ENCODE measurements at places on chromosomes 12 and 14.

DNA sequence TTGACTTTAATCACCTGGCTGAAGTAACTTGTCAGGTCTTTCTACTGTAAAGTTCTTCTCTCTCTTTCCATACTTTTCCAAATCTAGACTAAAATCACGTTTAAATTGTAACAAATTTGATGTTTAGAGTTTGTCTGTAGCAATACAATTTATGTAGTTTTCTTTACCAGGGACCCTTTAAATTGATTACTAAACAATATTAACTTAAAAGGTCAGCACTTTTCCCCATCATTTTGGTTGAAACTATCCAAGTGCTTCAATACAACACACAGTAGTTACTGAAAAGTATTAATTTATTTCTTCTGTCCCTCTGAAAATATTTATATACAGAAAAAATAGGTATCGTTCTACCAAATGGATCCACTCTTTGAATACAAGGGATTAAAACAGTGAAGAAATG, 350.8 kb downstream of the SLC16A7 start:
- no peaks in the 10 kb centered on the region for H3K4me1 ChIP-seq
- no peak overlapping the region for H3K4me3 ChIP-seq
- no peaks in the 10 kb centered on the region for H3K27me3 ChIP-seq
- H3K36me3 ChIP-seq, result no peaks in the 10 kb centered on the region

DNA sequence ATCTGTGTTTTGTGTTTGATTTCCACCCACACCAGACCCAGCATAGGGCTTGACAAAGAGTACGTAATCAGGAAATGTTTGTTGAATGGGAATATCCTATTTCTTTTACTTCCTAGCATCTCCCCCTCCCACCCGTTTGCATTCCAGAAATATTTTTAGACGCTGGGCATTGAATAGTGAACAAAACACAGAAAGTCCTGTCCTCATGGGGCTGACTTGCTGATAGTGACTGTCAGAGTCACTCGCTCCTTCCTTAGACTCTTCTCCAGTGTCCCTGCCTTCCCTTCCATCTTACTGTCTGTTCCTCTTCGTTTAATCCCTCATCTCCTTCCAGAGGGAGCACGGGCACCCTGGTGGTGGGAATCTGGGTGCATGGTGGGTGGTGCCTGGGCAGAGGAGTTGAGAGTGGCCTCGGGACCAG, 53.6 kb downstream of the SLC25A47 start:
- H3K4me3 ChIP-seq, result peak overlapping the region; percentile 22
- no peaks in the 10 kb centered on the region for H3K27me3 ChIP-seq
- DNase-seq, result no peak
- peak overlapping the region; percentile 21 for H3K27ac ChIP-seq
- peaks cover 4% of the 10 kb centered on the region for H3K4me1 ChIP-seq

DNA sequence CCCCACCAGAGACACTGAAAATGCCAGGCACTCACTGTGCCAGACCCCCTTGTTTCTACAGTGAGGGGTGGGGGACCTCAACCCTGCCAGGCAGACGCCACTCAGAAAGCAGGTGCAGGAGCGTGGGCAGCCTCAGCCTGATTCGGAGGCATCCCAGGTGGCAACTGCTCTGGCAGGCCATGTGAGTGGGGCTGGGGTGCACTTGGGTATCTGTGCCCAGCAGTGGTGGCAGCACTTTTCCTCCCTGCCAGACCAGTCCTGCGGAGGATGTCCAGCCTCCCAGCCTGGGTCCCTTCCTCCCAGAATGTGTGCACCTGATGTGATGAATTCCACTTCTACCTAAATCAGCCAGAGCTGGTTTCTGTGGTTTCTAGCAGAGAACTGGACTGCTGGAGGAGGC, 13.4 kb upstream of the TTC7B start:
- peak; percentile 34 for DNase-seq
- H3K27ac ChIP-seq, result no peak overlapping the region
- H3K4me3 ChIP-seq, result no peak overlapping the region
- H3K27me3 ChIP-seq, result no peaks in the 10 kb centered on the region

GRCh38 chr12:122079532-122080081, 1.1 kb downstream of the MLXIP start:
- no peak for DNase-seq
- peak overlapping the region; percentile 49 for H3K4me3 ChIP-seq
- H3K27me3 ChIP-seq, result no peaks in the 10 kb centered on the region
- H3K4me1 ChIP-seq, result no peaks in the 10 kb centered on the region

- H3K4me1 ChIP-seq, result no peaks in the 10 kb centered on the region
- no peak for DNase-seq
- H3K4me3 ChIP-seq, result no peak overlapping the region
- H3K27me3 ChIP-seq, result no peaks in the 10 kb centered on the region
- H3K36me3 ChIP-seq, result no peaks in the 10 kb centered on the region
- H3K27ac ChIP-seq, result no peak overlapping the region
Measured at GRCh38 chr12:68349921-68350606, 17.9 kb upstream of the MDM1 start.

- no peaks in the 10 kb centered on the region for H3K36me3 ChIP-seq
- H3K4me3 ChIP-seq, result peak overlapping the region; percentile 96
- DNase-seq, result peak; percentile 82
- peaks cover 11% of the 10 kb centered on the region for H3K4me1 ChIP-seq
- peak overlapping the region; percentile 74 for H3K27ac ChIP-seq
- no peaks in the 10 kb centered on the region for H3K27me3 ChIP-seq
Measured at GRCh38 chr14:39431416-39432178, 636 bp downstream of the FBXO33 start.

GRCh38 chr14:87955501-87955900, 37.5 kb downstream of the GALC start:
- H3K4me3 ChIP-seq, result no peak overlapping the region
- no peak for DNase-seq
- no peaks in the 10 kb centered on the region for H3K27me3 ChIP-seq
- peaks cover 2% of the 10 kb centered on the region for H3K36me3 ChIP-seq
- no peaks in the 10 kb centered on the region for H3K4me1 ChIP-seq

DNA sequence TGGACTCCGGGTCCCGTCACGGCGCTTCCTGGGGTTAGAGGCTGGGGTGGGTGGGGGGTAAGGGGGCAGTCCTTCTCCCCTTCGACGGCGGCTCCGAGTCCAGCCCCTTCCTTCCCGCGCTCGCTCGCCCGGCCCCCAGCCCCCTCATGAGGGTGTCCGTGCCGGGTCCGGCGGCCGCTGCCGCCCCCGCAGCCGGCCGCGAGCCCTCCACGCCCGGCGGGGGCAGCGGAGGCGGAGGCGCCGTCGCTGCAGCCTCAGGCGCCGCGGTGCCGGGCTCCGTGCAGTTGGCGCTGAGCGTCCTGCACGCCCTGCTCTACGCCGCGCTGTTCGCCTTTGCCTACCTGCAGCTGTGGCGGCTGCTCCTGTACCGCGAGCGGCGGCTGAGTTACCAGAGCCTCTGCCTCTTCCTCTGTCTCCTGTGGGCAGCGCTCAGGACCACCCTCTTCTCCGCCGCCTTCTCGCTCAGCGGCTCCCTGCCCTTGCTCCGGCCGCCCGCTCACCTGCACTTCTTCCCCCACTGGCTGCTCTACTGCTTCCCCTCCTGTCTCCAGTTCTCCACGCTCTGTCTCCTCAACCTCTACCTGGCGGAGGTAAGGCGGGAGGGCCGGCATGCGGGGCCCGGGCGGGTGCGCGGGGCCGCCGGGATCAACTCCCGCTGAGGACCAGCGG, 500 bp downstream of the GPR137C start:
- no peaks in the 10 kb centered on the region for H3K36me3 ChIP-seq
- H3K27me3 ChIP-seq, result no peaks in the 10 kb centered on the region
- H3K27ac ChIP-seq, result peak overlapping the region; percentile 0
- DNase-seq, result peak; percentile 76
- no peaks in the 10 kb centered on the region for H3K4me1 ChIP-seq
- H3K4me3 ChIP-seq, result peak overlapping the region; percentile 76

- H3K27me3 ChIP-seq, result no peaks in the 10 kb centered on the region
- no peaks in the 10 kb centered on the region for H3K4me1 ChIP-seq
- no peaks in the 10 kb centered on the region for H3K36me3 ChIP-seq
- DNase-seq, result no peak
- no peak overlapping the region for H3K27ac ChIP-seq
Measured at GRCh38 chr12:93879476-93880421, 202.6 kb downstream of the CRADD start.

- H3K27me3 ChIP-seq, result no peaks in the 10 kb centered on the region
- no peaks in the 10 kb centered on the region for H3K36me3 ChIP-seq
- no peak for DNase-seq
- H3K4me1 ChIP-seq, result peaks cover 2% of the 10 kb centered on the region
- H3K4me3 ChIP-seq, result no peak overlapping the region
Measured at GRCh38 chr12:19643635-19644034, 204.3 kb downstream of the AEBP2 start.

DNA sequence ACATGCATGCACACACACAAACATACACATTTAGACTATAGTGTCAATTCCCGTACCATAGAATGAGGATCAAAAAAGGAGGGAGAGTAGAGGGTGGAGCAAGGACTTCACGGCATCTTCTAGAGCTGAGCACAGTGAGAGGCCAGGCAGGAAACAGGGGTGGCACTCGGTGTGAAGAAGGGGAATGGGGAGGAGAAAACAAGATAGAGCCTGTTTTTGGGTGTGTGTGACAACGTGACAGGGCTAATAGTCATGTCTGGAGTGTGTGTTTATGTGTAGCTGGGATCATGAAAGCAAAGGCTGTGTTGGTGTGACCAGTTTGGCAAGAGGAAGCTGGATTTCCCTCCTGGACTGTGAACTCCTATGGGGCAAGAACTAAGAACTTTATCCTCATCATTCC, 9.9 kb upstream of the ACVR1B start:
- no peak for DNase-seq
- H3K27ac ChIP-seq, result no peak overlapping the region
- no peak overlapping the region for H3K4me3 ChIP-seq
- H3K27me3 ChIP-seq, result no peaks in the 10 kb centered on the region
- no peaks in the 10 kb centered on the region for H3K36me3 ChIP-seq

DNA sequence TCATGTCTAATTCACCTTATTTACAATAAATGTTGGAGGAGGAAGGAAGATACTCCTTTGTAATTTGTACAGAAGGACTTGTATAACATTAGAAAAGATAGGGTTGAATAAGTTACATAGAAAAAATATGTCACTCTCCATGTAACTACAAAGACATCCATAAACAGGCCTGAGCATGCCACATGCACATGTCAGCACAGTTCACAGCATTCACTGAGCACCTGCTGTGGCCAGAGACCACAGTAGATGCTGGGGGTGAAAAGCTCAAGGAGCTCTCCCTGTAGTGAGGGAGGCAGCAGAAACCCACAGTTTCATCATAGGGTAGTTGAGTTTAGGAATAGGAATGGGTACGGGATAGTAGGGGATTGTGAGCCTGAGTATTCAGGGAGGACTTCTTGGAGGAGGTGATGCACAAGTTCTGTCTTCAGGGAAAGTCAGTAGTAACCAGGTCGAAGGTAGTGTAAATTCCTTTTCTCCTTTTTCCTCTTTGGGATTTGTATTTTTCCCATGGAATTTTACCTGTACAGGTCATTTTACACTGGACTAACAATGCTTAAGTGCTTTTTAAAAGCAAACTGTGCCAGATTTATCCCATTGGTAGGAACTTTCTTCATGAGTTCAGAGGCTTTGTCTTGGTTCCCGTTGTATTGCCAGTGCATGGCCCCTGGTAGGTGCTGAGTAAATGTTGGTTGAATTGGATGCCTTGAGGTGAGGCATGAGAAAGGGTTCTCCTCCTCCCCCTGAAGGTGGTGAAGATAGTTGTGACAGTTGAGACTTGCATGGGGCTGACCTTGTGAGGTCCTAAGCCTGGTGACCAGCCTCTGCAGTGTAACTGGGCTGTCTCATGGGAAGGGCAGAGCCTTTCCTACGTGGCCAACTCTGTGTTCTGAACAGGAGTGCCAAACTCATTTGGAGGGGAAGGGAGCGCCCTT, 20.2 kb downstream of the PRKCH start:
- DNase-seq, result no peak
- no peak overlapping the region for H3K27ac ChIP-seq

DNA sequence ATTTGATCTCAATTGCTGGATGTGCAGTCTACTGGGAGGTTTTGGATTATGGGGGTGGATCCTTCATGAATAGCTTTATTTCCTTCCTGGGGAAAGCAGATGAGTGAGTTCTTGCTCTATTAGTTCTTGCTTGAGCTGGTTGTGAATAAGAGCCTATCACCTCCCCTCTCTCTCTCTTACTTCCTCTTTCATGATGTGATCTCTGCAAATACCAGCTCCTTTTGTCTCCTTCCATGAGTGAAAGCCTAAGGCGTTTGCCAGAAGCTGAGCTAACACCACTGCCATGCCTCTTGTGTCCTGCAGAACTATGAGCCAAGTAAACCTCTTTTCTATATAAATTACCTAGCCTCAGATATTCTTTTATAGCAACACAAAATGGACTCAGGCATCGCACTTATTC, 302.7 kb downstream of the CCER1 start:
- H3K36me3 ChIP-seq, result no peaks in the 10 kb centered on the region
- no peaks in the 10 kb centered on the region for H3K4me1 ChIP-seq
- H3K4me3 ChIP-seq, result no peak overlapping the region
- H3K27me3 ChIP-seq, result no peaks in the 10 kb centered on the region

DNA sequence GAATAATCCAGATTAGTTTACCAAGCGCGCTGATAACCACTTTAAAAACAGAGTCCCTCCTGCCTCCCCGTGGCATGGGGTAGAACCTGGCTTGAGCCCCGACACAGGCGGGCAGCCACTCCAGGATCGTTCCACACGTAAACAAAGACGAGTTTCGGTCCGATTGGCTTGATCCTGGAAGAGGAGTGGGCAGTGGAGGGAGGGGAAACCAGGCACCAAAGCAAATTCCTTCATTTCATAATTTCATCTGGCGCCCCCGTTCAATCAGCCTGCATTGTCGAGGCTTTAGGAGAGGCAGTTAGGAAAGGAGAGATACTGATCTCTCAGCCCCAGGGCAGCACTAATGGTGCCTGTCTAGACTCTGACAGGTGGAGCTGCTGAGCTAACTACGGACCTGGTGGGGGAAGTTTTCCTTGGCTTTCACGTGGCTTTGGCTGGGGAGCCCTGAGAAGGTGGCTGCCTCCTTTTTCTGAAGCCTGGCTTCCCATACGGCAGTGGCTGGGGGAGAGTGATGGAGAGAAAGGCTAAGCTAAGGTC, 751 bp upstream of the GPRC5A start:
- DNase-seq, result peak; percentile 76
- H3K4me3 ChIP-seq, result peak overlapping the region; percentile 50
- no peaks in the 10 kb centered on the region for H3K4me1 ChIP-seq
- H3K27me3 ChIP-seq, result no peaks in the 10 kb centered on the region
- H3K36me3 ChIP-seq, result no peaks in the 10 kb centered on the region

GRCh38 chr12:24904871-24905270, 44.0 kb downstream of the BCAT1 start:
- no peaks in the 10 kb centered on the region for H3K27me3 ChIP-seq
- H3K27ac ChIP-seq, result no peak overlapping the region
- no peaks in the 10 kb centered on the region for H3K36me3 ChIP-seq
- no peak for DNase-seq
- H3K4me1 ChIP-seq, result no peaks in the 10 kb centered on the region

- no peaks in the 10 kb centered on the region for H3K4me1 ChIP-seq
- no peak overlapping the region for H3K4me3 ChIP-seq
- H3K36me3 ChIP-seq, result no peaks in the 10 kb centered on the region
Measured at GRCh38 chr12:53964315-53964713, 8.6 kb upstream of the HOXC11 start.

DNA sequence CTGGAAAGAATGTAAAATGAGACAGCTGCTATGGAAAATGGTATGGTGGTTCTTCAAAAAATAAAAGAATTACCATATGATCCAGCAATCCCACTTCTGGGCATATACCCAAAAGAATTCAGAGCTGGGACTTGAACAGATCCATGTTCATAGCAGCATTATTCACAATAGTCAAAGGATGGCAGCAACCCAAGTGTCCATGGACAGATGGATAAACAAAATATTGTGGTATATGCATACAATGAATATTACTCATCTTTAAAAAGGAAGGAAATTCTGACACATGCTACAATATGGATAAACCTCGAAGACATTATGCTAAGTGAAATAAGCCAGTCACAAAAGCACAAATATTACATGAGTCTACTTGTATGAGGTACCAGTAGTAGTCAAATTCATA, 9.1 kb downstream of the RAB2B start:
- H3K27ac ChIP-seq, result no peak overlapping the region
- DNase-seq, result no peak
- no peaks in the 10 kb centered on the region for H3K27me3 ChIP-seq
- no peaks in the 10 kb centered on the region for H3K36me3 ChIP-seq
